Dermis microvascular lymphatic vessel endothelial cell (primary cell): ENCODE measurements at places on chromosomes 7 and 10.

GRCh38 chr10:97904018-97904381 is 54.4 kb downstream of the GOLGA7B start:
- DNase-seq, result no peak

- no peak for DNase-seq
These were observed 136.0 kb upstream of the NAMPT start for GRCh38 chr7:106420736-106421135.

GRCh38 chr10:22824520-22824919 is 103.3 kb upstream of the ARMC3 start:
- no peak for DNase-seq

DNA sequence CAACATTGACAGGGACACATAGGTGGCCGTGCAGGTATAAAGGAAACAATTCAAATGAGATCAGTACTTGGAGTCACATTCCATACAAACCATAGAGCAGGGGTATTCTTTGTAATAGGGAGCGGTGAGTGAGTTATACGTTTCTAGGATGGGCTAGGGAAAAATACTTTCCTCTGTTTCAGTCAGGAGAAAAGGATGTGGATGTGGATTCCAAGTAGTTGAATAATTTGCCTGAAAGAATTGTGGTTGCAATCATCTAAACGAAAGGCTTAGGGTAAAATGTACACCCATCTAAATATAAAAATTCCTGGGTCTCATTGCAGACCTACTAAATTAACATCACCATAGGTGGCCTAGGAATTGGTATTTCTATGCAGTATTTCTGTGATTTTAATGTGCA is 270.7 kb upstream of the IGFBP3 start:
- no peak for DNase-seq

DNA sequence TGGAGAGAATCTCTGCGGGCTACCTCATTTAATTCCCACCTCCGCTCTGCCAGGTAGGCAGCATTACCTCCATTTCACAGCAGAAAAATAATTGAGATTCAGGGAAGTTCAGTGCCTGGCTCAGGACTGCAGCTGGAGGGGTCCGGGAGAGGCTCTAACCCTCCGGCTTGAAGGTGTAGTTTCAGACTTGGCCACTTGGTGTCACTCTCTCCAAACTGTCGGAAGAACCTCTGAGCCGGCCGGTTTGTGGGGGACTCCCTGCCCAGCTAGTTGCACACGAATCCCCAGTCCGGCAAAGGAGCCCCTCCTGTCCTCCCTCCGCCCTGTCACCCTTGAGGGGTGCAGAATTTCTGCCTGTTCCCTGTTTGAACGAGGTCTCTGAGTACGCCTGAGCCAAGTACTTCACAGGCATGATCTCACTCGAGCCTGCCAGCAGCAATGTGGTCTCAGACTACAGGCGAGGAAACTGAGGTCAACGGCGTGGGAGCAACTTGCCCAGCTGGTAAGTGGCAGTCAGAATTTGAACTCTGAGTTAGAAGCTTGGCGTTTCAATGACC is 144.7 kb upstream of the ZNF716 start:
- no peak for DNase-seq

DNA sequence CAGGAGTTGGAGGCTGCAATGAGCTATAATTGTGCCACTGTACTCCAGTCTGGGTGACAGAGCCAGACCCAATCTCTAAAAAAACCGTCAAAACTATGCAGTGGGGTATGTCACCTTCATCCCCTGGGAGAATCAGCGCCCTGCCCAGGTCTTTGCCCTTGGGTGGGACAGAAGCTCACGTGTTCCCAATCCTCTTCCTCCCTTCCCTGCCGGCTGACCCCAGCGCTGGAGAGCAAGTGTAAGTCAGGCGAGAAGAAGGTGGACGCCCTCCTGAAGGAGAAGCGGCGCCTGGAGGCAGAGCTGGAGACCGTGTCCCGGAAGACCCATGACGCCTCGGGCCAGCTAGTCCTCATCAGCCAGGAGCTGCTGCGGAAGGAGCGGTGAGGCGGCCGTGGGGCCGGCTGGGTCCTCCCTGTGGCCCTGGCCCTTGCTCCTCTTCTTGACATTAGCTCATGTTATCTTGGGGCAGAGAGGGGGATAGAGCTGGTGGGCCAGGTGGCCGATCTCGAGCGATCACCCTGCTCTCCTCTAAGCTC is 64.8 kb upstream of the GTF2IRD1 start:
- no peak for DNase-seq

DNA sequence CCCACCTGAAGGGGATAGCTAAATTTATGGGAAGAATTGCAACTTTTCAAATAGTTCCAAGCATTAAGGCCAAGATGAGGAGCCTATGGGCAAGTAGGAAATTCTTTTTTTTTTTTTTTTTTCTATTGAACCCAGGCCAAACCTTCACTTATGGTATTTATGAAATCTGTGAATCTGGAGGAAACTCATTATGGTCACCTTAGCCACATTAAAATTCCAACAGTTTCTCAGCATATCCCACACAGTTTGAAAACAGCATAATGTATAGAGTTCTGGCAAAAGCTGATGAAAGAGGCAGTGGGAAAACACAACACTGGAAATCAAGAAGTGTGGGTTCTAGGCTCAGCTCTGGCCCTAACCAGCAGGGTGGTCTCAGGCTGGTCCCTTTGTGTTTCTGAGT is 236.9 kb downstream of the PTEN start:
- DNase-seq, result no peak

GRCh38 chr7:7051206-7051877 is 131.0 kb upstream of the C1GALT1 start:
- no peak for DNase-seq

- no peak for DNase-seq
These were observed 45.6 kb upstream of the TES start for GRCh38 chr7:116164552-116165306.

DNA sequence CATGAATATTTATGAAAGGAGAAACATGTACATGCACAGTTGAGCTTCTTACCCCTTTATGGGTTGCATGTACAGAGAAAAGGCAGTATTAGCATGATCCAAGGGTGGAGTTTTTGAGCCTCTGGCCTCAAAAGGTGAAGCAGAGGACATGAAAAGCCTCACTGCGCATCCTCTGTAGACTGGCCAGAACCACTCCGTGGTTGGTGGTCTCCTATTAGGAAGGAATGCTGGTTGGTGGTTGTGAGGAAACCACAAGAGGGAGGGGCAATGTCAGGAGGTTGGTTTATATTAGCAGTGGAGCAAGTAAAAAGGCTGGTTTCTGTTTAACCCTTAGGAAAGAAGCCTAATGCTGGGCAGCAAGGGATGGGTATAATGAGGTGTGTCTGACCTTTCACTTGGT is 37.5 kb downstream of the AHCYL2 start:
- no peak for DNase-seq

DNA sequence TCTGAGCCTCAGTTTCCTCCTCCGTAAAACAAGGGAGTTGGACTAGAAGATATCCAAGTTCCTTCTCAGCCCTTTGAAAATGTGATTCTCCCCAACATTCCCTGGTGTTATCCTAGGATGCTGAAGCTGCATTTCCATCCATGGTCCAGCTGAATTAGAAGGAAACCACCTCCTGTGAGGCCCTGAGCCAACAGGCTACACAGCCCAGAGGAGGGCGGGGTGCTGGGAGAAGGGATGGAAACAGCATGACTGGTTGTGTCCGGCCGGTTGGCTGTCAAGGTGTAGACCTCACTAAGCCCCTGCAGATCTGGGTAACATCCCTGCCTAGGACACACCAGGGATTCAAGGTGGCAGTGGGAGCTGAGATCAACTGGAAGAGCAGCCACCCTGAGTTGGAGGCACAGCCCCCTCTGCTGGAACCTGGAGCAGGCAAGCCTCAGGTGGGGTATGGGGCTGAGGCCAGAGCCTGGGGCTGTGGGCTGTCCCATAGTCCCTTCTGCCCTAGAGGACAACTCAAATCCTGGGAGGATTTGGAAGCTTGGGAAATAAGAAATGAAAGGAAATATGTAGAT is 72.0 kb downstream of the PAX2 start:
- DNase-seq, result no peak
